Hindlimb muscle (tissue), 1 donor: ENCODE measurements at places on chromosomes 6 and 20.

GRCh38 chr20:13102237-13102636, 93.5 kb downstream of the SPTLC3 start:
- no peak for DNase-seq

DNA sequence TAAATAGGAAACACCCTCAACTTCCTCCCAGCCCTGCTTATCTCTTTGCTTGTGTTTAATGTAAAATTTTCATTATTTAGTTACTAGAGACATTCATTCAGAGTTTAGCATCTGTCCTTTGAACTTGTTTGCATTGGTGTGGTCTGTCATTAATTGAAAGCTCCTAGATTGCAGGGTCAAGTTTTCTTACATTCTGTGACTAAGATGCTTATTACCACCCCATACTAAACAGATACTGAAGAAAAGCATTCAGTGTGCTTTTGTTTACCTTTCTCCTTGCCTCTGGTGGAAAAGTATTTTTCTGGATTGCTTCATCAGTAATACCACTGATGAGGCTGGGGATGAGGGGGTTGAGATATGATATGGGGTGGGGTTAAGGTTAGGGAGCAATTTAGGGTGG, 199.0 kb downstream of the SAMD5 start:
- no peak for DNase-seq

GRCh38 chr20:16271450-16271849, 301.8 kb downstream of the KIF16B start:
- no peak for DNase-seq

- DNase-seq = no peak
Observed at GRCh38 chr20:50242863-50243609, 52.4 kb downstream of the CEBPB start.

DNA sequence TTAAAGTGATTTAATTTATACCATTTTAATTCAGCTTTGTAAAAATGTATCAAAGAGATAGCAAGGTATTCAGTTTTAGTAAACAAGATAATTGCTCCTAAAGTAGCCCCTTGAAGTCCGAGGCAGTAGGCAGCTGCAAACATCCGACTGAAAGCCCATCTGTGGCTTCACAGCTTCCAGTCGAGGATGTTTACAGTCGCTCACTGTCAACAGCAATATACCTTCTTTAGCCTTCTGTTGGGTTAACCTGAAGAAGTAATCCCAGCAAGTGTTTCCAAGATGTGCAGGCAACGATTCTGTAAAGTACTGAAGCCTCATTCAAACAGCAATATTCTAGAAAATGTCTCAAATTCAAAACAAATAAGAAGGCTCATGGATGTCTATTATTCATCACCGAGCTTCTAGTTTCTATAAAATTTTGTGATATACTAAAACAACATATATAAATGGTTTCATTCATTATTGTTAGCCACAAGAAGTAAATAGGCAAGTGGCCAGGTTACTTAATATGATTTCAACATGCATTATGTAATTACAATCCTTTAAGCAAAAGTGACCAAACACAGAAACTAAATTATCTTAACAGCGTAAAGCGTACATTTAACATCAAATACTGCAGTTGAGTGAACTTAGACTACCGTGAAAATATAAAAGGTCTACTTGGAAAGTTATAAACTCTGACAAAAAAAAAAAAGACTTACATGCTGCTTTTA, 115.0 kb downstream of the OGFRL1 start:
- DNase-seq = no peak

DNA sequence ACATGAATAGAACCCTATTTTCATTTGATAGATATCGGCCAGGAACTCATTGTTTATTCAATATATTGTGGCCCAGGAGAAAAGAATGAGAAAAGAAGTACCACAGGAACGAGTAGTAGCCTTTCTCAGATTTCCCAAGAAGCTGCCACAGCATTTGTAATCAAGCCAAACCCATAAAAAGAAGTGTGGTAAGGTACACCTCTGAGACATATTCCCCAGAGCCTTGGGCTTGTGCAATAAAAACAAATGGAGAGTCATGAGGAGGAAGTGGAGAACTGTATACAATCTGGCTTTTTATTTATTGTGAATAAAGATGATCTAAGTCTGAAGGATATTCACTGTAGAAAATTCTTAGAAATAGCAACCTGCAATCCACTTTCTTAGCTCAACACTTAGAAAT, 36.7 kb downstream of the KIF6 start:
- DNase-seq = no peak
